ENCODE measurements at places on chromosomes 6 and 20. TPM values are rescaled to one million over a fixed set of nuclear protein-coding genes. Genes with fewer than 3 reads are reported as not detected.
A peak's percentile ranks its signal among the peaks of the same experiment; 100 is the strongest.

Gene SIRPA
- 12.8 TPM for total RNA-seq

DNA sequence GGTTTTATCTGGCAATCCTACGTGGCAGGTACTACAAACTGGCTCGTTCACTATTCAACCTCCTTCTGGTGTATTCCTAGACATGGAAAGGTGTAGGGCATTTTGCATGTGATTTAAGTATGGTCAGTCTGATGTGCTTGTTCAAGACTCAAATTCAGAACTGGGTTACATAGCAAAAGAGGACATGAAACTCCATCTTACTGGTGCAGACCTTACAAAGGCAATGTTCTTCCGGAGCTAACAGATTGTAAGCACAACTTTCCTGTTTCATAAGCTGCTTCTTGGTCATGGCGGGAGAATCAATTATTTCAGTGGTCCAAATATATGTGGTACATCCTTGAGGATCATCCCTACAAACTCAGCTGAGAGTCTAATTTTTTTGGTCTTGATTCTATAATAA, 703.4 kb downstream of the EPM2A start:
- DNase-seq = no peak

- DNase-seq = peak; percentile 62
Measured at GRCh38 chr6:152356662-152357061, 280.5 kb downstream of the SYNE1 start.

- peak; percentile 34 for DNase-seq
Measured at GRCh38 chr6:108114841-108115597, 40.5 kb upstream of the OSTM1 start.

- peak; percentile 15 for DNase-seq
Measured at GRCh38 chr6:10463491-10464481, 48.9 kb upstream of the TFAP2A start.

Data from PC-3 (cell line).